NCI-H446 (cell line): ENCODE measurements at places on chromosomes 6 and 20.

GRCh38 chr6:101276066-101276465, 117.4 kb upstream of the GRIK2 start:
- no peak for DNase-seq

DNA sequence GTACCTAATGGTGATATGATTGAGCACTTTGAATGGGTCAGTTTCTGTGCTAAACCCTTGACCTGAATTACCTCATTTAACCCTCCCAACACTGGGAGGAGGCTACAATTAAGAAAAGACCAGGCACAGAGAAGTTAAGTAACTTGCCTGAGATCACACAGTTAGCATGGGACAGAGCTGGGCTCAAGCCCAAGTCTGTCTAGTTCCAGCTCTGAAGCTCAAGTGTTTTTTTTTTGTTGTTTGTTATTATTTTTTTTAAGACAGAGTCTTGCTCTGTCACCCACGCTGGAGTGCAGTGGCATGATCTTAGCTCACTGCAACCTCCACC, 4.0 kb downstream of the FAM83D start:
- no peak for DNase-seq

DNA sequence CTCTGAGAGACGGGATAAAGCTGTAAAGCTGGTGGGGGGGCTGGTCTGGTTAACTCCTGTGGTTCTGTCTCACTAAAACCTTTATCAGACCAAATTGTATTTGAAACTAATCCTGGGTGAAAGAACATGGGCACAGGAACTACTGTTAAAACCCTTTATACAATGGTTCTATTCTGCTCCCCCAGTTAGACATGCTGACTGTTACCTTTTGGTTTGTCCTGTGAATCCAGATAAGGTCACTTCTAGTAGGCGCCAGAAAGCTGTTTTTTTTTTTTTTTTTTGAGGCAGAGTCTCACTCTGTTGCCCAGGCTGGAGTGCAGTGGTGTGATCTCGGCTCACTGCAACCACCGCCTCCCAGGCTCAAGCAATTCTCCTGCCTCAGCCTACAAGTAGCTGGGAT, 29.7 kb downstream of the GSTA4 start:
- DNase-seq = no peak

- no peak for DNase-seq
These were observed 95.3 kb upstream of the BHLHE23 start for GRCh38 chr20:63101781-63102720.

DNA sequence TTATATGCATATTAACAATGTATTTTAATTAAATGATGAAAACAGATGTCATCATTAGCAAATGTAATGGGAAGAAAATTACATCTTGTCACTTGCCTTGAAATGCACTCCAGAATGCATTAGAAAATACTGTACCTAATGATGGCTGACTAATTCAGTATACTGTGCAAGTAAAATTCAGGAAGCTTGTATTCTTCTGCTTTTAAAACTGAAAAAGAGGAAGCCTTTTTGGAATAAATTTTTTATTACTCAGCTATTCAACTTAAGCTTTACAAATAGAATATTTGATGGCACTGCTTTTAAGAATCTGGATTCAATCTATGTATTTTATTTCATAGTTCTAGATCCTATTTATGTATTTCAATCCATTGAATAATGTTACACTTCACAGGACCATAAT, 195.5 kb downstream of the RIMS1 start:
- no peak for DNase-seq

DNA sequence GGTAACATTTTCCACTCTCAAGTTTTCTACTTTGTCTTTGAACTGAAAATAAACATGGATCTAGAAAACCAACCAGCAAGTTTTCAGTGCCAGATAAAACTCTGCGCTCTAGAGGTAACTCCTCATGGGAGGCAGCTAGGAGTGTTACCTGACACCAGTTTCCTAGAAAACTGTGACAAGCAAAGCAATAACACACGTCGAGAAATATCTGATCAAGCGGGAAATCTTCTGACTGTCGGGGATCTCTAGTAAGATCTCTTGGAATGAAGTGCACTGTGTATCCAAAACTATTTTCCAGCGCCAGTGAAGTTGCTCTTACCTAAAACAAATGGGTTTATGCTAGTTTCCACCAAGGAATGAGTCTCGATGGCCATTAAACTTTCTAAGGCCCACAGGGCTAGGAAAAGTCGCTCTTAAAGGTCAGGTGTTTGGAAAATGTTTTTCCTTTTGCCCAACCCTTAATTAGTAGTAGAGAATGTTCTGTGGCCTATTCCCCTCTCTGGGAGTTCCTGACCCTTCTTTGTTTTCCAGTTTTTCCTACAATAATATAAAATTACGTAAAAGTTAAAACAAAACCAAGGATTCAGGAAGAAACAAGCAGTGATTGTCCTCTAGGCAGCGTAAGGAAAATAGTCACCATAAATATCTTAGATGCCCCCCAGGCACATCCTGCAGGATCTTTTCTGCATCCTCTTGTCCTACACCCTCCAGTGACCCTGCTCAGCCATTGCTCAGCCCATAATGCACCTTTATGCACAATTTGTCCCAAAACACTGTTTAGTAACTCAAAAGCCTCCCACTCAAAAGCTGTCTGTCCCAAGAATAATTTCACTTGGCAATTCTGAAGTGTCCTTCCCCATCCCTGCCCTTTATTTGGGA, 137.7 kb upstream of the AKAP12 start:
- DNase-seq = no peak

GRCh38 chr20:44253528-44253927, 6.4 kb downstream of the GDAP1L1 start:
- no peak for DNase-seq

DNA sequence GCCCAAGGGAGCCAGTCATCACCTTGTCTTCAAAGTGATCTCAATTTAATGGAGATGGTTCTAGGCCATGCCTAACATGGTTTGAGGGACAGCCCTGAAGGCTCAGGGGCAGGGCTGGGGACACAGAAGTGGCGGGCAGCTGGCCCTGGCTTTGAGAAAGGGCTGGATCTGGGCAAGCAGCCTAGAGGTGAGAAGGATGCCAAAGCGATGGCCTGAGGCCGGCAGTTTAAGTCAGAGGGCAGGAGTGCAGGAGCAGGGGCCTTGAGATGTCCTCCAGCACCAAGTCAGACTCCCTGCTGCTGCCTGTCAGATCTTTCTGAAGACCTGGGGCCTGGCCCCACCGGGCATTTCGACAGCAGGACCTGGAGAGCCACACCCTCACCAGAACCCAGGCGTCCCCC, 28.4 kb upstream of the APMAP start:
- DNase-seq = no peak

DNA sequence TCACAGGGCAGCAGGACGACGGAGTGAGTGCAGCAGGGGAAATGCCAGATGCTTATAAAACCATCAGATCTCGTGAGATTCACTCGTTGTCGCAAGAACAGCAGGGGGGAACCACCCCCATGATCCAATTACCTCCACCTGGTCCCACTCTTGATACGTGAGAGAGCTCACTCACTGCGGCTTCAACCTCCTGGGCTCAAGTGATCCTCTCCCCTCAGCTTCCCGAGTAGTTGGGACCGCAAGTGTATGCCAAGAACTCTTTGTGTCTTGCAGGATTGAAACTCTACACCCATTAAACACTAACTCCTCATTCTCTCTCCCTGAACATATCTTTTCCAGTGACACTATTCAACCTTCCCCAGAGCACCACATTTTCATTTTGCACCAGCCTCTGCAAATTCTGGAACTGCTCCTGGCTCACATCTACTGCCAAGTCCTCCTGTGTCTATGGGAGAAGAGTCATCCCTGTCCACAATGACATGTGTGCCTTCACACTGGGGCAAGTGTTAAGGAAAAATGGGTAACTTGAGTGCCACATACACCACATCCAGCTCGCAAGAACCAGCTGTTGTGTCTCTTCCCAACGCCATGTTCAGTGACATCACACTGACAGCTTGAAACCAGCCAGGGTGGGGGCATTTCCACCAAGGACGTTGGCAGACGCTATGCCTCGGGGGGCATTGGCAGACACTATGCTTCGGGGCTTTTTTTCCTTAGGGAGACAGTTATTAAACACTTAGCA, 14.7 kb upstream of the TAF4 start:
- no peak for DNase-seq
